ENCODE measurements at places on chromosomes 6 and 20.
A peak's percentile ranks its signal among the peaks of the same experiment; 100 is the strongest.

DNA sequence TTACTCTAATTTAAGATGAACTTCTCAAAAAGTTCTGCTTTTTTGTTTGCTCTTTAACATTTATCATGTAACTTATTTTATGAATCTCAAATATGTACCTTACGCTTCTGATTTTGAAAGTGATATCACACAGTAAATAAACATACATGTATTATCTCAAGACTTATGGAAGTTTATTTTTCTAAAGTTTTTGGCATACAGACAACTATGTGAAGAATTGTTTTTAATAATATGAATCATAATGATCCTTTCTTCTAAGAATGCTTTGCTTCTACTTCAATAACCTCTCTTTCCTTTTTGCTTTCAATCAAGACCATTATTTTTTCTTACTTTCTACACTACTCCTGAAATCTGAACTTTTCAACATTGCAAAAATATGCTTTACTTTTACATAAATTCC lies 816.4 kb downstream of the EYS start:
- no peak for DNase-seq

DNA sequence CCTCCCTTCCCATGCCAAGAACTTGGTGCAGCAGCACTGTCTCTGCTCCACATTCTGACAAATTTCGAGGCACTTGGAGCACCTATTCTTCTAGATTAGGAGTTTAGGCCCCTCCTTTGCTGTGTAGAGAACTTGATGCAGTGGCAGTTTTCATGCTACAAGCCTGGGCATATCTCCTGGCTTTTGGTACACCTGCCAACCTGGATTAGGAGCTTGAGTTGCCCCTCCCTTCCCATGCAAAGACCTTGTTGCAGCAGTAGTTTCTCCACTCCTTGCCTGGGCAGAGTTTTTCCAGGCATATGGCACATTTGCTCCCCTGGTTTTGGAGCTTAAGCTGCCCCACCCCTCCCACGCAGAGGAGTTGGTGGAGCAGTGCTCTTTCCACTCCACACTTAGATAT lies 956.1 kb downstream of the EYS start:
- DNase-seq = no peak

DNA sequence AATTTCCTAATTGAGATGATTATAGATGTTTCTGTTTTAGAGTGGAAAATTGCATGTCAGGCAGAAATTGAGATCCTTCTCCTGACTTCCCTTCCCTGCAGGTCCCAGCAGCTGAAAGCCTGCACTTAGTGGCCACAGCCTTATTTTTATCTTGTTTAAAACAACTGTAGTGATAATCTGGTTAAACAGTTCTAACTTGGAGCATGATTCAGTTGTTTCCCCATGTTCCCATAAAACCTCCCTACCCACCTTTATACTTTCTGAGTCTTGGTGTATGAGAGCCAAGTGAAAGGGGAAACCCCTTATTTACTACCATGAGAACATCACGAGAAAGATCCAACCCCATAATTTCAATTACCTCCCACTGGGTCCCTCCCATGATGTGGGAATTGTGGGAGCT lies 195.2 kb downstream of the SLC16A10 start:
- no peak for DNase-seq

DNA sequence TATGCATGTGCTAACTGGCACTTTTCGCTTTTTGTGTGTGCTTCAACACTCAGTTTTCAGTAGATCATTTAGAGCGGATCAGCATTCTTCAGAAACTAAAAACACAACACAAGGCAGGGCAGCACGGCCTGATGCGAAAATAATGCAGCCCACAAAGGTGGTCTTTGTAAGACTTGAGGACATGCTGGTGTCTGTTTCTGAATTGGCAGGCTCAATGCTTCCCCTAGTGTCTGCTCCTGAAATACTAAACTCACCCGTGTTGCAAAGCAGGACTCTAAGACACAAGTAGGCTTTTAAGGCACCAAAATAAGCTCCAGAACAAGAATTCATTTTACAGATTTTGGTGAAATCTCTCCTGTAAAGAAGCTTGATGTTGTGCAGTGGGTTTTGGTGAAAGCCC lies 676.5 kb downstream of the TENT5A start:
- peak; percentile 73 for DNase-seq

DNA sequence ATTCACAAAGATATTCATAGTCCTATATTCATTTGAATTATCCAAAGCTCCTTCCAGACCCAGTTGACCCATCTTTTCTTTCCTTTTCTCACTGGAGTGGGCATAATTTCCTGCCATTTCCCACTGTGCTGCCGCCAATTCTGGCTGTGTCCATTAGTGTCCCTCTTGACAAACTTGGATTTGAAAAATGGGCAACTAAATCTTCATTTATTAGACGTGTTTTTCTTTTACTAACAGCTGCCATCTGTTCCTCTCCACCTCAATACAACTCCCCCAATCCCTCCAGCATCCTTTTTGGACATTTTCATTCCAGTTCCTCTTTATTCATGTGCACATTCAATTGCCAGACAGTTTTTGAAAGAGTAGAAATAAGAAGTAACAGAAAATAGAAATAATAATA lies 90.5 kb downstream of the PCSK2 start:
- DNase-seq = no peak

DNA sequence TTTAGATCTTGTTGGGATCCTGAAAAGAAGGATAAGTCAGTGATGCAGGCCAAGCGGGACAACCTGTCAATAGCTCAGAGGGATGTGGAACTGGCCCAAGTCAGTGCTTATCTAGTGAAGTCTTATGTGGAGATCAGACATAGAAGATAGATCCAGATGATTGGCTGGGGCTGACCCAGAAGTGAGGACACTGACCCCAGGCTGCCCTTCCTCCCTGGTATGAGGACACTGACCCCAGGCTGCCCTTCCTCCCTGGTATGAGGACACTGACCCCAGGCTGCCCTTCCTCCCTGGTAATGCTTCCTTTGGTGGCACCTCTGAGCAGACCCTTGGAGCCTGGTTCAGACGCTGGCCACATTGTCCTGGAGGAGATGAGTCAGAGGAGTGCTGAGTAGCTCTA lies 159.7 kb downstream of the PHACTR3 start:
- no peak for DNase-seq

DNA sequence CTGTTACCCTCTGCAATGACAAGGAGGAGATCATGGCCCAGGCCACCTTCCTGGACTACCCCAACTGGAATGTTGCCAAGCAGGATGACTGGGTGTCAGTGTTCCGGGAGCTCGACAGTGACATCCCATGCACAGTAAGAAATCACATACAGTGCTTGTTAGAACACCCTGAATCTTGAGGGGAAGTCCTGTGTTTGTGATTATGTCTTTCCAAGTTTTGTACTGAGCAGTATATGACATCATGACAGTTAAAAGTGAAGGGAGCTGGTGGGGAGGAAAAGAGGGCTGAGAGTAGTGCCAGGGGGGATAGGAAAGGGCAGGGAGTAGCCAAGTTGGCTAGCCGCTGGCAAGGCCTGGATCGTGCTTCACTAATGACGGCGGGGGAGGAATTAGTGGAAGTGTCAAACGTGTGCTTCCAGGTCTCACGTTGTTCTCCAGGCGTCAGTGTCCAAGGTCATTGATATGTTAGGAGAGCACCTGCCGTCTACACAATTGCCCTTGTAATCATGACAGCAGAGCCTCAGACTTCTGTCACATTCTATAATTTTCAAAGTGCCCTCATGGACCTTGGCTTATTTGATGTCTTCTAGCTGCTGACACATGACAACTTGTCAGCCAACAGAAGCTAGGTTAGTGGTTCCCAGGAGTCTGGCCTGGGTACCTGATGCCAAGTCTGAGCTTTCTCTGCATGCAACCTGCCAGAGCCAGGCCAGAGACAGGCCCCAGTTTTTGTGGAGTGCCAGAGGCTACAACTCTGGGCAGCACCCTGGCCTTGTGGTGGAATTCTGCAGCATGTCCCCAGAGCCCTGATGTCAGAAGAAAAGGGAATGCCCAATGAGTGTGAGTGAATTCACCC lies 18.8 kb downstream of the CFAP61 start:
- no peak for DNase-seq

- no peak for DNase-seq
Measured at GRCh38 chr6:1962201-1962600, 283.2 kb downstream of the GMDS start.

DNA sequence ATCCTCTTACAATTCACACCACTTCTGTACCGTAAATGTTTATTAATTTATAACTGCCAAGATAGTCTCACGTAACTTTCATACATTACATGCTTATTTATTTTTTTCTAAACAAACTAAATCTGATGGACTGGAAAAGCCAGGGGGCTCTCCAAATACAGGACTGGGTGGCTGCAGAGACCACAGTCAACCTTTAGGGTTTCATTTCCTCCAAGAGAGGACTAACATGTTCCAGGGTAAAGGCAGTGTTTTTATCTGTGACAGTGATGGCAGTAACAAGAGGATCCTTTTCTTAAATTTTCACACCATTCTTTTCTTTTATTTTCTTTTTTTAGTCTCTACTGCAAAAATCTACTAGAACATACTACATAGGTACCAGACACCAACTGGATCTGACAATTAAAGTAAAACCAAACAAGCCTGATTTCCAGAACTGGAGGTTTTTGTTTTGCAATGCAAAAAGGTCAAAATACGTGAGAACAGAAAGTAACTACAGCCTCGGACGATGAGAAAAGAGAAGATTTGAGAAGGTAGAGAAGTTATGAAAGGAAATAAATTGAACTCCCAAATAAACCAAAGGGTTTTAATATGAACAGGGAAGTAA lies 1.2 kb downstream of the LMBRD1 start:
- peak; percentile 45 for DNase-seq

- DNase-seq = no peak
Measured at GRCh38 chr6:16391451-16391912, 153.1 kb downstream of the GMPR start.

DNA sequence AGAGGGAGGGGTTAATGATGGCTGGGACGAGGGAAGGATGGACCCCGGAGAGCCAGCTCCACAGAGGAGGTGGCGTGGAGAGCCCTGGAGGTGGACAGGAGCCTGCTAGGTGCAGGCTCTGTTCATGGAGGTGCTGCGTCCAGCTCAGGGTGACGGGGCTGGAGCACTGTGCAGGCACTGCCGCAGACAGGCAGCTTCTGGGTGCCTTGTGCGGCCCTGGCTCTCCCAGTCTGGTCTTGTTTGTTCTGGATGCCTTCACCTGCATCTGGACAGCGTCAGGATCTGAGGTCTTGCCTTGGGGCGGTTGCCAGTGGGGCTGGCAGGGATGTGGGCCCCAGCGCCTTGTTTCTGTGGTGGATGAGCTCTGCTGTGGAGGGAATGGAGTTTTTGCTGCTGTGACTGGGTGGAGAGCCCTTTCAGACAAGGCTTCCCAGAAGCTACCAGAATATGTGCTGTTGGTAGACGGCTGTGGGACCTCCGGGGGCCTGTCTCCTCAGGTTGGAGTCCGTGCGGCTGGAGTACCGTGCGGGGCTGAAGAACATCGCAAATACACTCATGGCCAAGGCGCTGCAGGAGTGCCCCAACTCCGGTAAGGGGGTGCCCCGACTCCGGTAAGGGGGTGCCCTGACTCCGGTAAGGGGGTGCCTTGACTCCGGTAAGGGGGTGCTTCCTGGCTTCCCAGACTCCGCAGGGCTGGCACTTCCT lies 7.8 kb upstream of the C20orf204 start:
- no peak for DNase-seq

DNA sequence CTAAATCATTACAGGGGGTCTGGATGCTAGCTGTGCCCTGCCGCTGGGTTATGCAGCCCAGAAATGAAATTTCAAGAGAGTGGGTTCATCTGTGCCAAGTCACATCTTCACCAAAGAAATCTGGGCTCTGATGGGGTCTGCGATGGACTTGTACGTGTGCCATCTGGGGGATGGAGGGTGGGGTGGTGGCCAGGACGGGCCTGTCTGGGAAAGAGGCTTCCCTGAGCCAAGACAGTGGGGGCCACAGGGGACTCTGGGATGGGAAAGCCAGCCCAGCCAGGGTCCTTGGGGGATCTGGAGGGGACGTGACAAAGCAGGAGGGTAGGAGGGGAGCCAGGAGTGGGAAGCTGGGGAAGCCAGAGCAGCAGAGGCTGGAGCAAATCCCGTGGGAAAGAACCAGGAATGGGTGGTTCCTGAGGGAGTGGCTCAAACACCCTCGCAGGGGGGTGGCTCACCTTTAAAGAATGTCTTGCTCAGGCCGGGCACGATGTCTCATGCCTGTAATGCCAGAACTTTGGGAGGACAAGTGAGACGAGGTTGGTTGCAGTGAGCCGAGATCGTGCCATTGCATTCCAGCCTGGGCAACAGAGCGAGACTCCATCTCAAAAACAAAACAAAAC lies 36.3 kb upstream of the SULF2 start:
- DNase-seq = peak; percentile 55

DNA sequence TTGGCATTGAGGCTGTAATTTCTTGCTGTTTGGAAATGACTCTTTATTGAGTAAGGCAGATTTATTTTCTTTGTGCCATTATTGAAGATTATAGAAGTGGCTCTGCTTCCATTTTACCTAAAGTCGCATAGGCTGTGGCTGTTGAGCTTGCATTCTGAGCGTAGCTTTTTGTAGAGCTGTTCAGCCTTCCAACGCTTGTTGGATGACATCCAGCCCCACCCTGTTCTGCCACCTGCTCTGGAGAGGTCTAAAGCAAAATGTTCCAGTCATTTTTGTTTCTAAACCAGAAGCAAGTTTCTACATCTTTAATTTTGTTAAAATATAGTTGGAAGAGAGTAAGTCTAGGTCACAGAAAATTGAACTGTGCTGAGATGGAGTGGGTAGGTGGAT lies 24.4 kb downstream of the UST start:
- DNase-seq = no peak

GRCh38 chr20:49699200-49699992 lies 14.3 kb downstream of the B4GALT5 start:
- DNase-seq = no peak

DNA sequence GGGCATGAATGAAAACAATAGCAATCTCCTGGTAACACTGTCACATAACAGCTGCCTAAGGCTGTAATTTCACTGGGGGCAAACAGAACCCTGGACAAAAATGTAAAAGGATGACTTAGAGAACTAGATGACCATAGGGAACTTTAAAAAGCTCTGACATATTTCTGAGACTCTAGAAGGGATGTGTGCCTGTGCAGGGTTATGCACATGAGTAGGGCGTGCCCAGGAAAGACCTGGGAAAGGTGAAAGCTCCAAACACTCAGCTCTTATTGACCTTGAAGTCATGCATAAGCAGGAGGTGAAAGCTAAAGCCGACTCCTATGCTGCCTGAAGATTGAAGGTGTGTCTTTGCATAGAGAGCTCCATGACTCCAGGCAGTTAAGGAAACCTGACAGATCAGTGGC lies 118.4 kb upstream of the BTBD3 start:
- peak; percentile 53 for DNase-seq

DNA sequence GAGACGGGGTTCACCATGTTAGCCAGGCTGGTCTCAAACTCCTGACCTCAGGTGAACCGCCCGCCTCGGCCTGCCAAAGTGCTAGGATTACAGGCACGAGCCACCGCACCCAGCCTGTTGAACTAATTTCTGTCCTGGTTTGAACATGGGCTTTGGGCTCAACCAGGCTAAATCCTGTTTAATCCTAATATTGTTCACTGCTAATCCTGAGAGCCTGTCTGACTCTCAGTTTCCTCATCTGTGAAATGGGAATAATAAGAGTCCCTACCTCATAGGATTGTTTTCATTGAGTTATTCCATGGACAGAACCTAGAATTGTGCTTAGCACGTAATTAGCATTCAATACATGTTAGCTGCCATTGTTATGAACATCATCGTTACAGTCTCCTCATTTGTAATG lies 17.4 kb downstream of the TM9SF4 start:
- DNase-seq = no peak

GRCh38 chr6:18550119-18550518 lies 163.0 kb downstream of the RNF144B start:
- DNase-seq = no peak
